Chondrocyte (in vitro differentiated cells): ENCODE measurements at places on chromosomes 4 and X. TPM values are rescaled to one million over a fixed set of nuclear protein-coding genes. Genes with fewer than 3 reads are reported as not detected.

DNA sequence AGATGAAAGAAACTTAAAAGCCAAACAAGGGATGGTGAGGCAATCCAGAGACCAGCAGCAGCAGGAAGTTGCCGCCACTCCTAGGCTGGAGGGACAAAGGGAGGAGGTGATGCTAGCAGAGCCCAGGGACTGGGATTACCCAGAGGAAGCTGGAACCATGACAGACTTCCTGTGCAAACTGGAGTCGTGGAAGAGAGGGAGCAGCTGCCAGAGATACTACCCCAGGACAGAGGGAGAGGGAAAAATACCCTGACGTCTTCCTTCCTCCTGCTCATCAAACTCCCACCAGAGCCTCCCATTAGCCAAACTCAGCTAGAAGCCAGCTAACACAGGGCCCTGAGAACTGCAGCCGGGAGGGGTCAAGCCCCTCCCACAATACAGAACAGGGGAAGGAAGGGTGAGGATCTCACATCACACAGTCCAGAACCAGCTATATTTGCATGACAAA, 101.2 kb upstream of the KLF3 start:
- DNase-seq, result no peak

TRO gene
- 60.4 to 105 TPM (median 66.1 TPM) in 3 replicates for total RNA-seq

DNA sequence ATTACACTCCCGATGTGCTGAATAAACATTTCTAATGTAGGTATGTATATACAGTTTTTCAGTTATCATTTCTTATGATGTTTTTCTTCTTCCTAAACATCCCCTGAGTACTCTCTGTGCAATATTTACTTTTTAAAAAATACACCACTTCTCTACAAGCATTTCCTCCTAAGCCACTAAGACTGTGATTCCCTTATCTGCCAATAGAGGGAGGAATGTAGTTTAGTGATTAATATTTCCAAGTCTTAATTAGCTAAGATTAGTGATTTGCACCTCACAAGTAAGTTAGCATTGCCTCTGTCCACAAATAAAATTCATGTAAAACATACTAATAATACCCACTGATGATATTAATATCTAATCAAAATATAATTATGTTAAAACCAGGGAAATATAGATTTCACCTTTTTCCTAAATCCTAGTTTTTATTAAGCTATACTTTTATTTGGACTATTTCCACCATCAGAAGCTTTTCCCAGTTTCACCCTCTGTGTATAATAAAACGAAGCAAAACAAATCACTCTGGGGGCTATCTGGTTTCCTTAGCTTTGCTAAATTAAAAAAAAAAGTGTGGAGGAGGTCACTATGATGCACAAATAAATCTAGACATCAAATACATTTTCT, 909.1 kb downstream of the FAT4 start:
- DNase-seq, result no peak

DNA sequence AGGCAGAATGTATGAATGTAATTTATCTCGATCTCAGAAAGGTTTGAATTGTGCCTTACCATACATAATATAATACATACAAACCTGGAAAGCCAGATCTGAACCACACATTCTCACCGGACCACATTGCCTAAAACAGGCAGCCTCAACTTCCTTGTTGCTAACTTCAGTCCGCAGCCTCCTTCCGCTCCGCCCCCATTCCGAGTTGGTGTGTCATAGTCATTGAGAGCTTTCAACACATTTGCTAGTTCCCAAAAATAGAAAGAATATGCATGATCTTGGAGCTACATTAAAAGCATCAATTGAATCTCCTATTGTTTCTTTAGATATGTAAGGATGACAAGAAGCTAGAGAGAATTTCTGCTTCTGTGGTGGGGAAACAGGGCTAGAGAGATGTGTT, 127.2 kb downstream of the ARHGEF9 start:
- no peak for DNase-seq

RRH gene
- total RNA-seq, result not detected in 3 replicates

GABRA4 gene
- not detected in 3 replicates for total RNA-seq
